ENCODE measurements at places on chromosomes 11 and 22.

DNA sequence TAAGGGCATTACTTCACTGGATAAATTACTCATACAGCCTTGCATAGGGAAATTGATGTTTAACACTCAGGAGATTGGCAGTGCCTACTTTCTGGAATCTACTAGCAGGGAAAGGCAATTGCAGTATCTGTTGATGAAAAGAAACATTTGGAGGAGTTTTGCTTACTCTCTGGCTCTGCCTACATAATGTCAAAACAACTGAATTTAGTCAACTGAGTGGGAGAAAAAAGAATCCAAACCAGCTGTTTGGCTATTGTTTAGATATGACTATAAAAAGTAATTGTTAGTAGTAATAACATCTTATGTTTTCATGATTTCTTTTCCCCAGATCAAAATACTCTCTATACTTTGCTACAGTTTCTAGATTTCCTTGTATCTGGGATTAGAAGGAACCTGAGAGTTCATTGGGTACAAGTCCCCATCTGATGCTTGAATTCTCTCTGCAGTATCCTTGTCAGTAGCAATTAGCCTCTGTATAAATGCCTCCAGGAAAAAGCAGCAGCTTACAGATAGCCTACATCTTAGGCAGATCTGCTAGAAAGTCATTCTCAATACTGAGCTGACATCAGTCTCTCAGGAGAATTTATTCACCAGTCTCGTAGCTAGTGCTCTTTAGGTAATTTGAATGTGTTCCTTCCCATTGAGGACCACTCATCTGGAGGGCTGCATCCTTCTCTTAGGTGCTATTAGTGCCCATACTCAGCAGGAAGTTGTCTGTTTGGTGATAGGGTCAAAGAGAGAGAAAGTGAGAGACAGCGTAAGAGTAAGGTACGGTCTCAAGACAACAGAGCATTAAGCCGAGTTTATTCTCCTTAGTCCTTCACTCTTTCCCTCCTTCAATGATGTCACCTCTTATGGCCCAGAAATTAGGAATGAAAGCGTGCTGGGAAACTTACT, 185.9 kb upstream of the CCDC90B start:
- no peak for DNase-seq

GRCh38 chr11:8269636-8270035, 6.0 kb upstream of the LMO1 start:
- DNase-seq = no peak

DNA sequence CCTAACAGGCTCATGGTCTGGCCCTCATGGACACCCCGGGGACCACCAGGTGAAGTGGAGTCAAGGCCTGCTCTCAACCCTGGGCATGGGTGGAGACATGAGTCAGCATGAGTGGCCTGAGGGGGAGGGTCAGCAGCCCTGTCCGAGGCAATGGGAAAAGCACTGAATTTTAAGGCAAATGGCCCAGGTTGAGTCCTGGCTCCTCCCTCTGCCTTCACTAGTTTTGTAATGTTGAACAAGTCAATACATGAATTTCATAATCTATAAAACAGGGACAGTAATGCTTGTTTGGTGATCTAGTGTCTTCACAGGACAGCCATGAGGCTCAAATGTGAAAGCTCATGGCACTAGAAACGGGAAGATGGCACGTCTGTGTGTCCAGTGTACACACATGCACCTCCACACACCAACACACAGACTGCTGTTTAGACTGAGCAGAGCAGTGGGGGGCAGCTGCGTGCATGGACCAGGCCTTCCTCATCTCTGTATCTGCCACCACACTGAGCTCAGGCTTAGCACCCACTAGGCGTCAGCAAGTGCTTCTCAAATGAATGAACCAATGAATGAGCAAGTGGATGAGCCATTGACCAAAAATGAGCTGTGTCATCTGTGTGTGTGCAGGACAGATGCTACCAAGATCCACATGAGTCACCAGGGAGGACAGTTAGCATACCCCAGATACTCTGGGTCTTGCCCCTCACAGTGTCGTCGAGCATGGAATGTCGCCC, 63.4 kb downstream of the NRXN2 start:
- no peak for DNase-seq

DNA sequence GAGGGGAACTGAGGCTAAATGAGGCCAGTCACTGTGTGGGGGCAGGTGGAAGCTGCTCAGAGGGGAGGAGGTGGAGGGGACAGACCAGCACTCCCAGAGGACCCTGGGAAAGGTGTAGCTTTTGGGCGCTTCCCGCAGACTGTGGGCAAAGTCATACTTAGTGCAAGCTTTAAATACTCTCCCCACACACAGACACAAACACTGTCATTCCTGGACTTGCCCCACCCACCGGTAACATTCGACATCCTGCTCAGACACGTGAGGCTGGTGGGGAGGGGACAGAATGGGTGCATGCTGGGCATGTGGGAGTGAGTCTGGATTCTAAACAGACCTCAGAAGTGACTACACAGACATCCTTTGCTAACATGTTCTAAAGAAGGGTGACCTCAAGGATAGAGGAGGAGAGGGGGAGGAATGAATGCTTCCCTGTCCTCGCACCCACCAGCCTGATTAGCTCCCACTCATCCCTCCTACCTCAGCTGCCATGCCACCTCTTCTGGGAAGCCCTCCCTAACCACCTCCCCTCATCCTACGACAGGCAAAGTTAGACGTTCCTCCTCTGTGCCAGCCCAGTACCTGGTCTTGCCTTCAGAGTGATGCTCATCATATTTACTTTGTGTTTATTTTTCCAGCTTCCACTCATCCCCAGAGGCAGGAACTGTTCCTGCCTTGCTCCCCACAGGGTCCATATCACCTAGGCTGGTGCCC, 22.2 kb downstream of the TSKU start:
- DNase-seq = peak; percentile 53

DNA sequence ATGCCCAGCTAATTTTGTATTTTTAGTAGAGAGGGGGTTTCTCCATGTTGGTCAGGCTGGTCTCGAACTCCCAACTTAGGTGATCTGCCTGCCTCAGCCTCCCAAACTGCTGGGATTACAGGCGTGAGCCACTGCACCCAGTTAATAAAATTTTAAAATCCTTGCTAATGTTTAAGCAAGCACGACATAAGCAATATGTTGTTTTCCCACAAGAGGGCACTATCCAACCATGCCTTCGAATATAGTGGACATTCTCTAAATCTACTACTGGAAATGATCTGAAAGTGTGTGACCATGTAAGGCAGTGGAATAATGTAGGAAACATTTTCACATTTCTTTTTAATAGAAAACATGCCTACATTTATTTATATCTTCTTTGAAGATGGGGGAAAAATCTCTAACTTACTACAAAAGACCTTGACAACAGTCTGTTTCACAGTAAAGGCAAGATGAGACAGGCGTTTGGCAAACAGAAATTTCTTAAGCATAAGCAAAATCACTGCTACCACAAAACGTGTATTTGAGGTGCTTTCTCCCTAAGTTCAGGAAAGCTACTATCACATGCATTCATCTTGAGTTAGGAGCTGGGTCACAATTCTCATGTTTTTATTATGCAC, 38.2 kb downstream of the PITPNB start:
- DNase-seq = no peak

- DNase-seq = no peak
These were observed 149.3 kb downstream of the CACNA1I start for GRCh38 chr22:39719559-39720450.

- no peak for DNase-seq
These were observed 107.7 kb downstream of the SNX19 start for GRCh38 chr11:130808541-130808940.

GRCh38 chr11:61375761-61376108, 13.6 kb downstream of the TMEM138 start:
- no peak for DNase-seq

GRCh38 chr22:24422102-24422665, 5.2 kb upstream of the ADORA2A start:
- no peak for DNase-seq

- no peak for DNase-seq
These were observed 129.1 kb downstream of the DCDC1 start for GRCh38 chr11:31240340-31240904.

- DNase-seq = no peak
These were observed 67.9 kb downstream of the CYB5R2 start for GRCh38 chr11:7605186-7605943.

DNA sequence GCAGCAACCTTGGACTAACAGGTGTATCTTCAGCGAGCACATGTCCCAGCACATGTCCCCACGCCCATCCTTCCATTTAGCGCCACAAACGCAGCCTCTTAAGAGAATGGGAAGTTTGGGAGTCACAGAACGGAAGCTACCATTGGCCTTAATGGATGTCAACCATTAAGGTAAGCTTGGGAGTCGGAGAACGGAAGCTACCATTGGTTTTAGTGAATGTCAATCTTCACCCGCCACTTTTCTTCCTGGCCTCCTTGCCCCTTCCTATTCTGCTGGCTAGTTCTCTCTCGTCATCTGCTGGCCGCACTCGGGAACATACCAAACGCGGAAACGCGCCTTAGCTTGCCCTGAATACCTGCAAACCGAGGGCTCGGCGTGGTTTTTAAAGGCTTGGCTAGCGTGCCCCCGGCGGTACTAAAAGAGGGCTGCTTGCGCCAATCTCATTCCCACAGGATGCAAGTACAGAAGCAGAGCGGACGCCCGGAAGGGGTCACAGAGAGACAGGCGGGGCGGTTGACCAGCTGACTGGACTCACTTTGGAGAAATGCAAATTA, 24.3 kb downstream of the GLYATL1 start:
- DNase-seq = no peak

- DNase-seq = no peak
These were observed 109.3 kb downstream of the MIAT start for GRCh38 chr22:26766510-26767350.

- no peak for DNase-seq
These were observed 47.8 kb downstream of the TRAF6 start for GRCh38 chr11:36462321-36462720.

DNA sequence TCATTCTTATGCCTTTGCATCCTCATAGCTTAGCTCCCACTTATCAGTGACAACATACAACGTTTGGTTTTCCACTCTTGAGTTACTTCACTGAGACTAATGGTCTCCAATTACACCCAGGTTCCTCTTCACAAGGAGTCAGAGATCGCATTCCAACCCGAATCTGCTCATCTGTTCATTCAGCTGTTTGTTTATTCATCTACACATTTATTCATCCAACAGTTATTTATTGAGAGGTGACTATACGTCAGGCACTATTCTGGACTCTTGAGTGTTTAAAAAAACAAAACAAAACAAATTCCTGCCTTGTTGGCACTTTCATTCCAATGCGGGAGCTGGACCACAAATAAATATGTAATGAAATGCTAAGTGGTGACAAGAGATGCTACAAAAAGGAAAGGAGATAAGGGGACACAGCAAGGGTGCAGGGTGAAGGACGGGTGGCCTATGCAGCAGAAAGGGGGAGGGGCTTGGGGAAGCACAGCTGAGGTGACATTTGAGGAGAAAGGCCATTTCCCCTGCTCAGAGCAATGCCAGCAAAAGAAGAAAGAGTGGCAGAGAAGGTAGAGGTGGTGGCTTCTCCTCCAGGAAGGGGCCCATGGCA, 393.8 kb upstream of the SYN3 start:
- DNase-seq = no peak

DNA sequence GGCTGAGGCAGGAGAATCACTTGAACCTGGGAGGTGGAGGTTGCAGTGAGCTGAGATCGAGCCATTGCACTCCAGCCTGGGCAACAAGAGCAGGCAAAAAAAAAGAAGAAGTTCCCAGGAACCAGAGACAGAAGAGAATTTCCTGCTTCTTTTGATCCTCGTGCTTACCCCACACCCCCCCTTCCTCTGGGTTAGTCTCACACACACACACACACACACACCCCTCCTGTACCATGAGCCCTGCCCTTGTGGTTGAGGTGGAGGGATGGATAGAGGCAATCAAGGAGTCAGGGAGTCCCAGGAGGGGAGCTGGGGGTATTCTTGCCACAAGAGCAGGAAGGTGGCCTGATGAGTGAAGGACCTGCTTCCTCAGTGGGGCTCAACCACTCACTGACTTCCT, 4.1 kb upstream of the UBE2L6 start:
- no peak for DNase-seq

GRCh38 chr11:64378335-64378880, 19.4 kb downstream of the RPS6KA4 start:
- DNase-seq = no peak

GRCh38 chr11:63698976-63699733, 17.9 kb downstream of the RTN3 start:
- no peak for DNase-seq

DNA sequence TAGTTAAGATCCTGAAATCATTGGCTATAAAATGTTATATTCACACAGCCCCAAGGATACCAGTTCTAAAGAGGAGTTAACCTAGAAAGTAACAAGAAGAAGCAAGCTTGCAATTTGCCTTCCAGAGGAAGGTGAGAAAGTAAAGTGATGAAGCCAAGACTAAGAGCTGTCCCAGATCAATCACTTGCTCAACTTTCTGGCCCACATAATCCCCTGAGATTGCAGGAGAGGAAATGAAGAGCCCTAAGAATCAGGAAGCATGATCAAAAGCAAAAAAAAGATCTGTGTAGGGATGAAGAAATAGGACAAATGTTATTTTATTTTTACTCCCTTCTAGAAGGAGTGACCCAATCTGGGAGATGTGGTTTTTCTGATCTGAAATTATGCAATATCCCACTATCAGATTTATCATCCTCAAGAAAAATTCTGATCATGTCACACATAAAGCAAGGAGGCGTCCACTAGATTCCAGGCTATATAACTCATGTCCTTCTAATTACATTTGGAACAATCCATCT, 180.3 kb upstream of the GUCY1A2 start:
- DNase-seq = no peak

GRCh38 chr22:32079130-32080089, 36.3 kb downstream of the SLC5A1 start:
- DNase-seq = no peak

GRCh38 chr11:35615921-35616900, 2.0 kb upstream of the FJX1 start:
- no peak for DNase-seq

DNA sequence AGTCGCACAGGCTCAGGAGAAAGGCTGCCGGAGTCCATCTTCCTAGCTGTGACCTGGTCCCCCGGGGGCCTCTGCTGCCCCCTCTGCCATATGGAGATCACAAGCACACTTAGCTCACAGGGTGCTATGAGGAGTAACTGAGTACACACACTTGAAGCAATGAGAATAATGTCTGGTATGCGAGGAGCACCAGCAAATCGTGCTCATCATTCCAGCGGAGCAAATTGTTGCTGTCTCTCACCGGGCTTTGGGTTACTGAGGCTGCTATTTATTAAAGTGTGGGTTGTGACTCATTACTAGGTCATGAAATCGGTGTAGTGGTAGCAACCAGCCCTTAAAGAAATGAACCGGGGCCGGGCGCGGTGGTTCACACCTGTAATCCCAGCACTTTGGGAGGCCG, 48.1 kb upstream of the EIF3D start:
- no peak for DNase-seq

Measured in stimulated activated naive CD4-positive, alpha-beta T cell treated with Interleukin-2 at 50 U/mL for 16 hours (primary cell).